ENCODE measurements at places on chromosomes 13 and 19.

DNA sequence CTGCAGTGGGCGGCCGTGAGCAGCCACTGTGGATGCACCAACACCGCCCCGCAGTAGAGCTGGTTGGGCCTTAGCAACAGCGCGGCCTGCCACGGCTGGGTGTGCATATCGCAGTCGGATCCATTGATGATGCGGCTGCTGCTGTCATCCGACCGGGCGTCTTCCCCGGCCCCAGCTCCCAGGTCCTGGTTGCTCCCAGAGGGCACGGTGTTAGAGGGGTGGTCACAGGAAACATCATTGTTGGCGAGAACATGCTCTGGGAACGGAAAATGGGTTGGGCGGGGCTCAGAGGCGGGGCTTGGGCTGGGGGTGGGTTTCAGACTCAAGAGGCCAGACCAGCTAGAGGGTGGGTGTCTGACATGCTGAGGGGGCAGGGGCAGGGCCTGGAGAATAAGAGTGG, 3.0 kb downstream of the KLK5 start:
- DNase-seq, result no peak

- peak; percentile 20 for DNase-seq
These were observed 302.9 kb downstream of the ITGBL1 start for GRCh38 chr13:101755228-101755887.

GRCh38 chr13:92947770-92948434, 278.7 kb upstream of the GPC6 start:
- DNase-seq, result no peak

GRCh38 chr19:45063851-45064801, 12.2 kb downstream of the ZNF296 start:
- no peak for DNase-seq

Measured in choroid plexus epithelial cell (primary cell).